ENCODE measurements at places on chromosomes 12 and 14.

GRCh38 chr14:59177262-59177661, 11.2 kb upstream of the DAAM1 start:
- no peak for DNase-seq

- no peak for DNase-seq
Observed at GRCh38 chr14:34424488-34424887, 37.6 kb downstream of the SPTSSA start.

DNA sequence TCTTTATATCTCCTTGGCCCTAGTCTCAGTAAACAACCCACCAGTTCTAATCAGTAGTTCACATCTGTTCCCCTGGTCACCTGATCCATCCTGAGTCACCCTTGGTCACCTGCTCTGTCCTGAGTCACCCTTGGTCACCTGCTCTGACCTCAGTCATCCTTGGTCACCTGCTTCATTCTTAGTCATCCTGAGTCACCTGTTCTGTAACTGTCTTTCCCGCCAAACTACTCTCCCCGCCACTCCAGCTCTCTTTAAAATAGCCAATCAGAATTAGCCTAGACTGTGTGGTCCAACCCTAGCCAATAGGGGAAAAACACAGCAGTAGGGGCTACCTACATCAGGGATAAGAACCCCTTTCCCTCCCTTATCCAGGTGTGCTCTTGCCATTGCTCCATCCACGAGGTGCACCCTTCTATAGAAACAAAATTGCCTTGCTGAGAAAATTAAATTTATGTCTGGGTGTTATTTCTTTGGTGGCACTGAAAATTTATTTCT, 245.4 kb upstream of the DIO3 start:
- DNase-seq = no peak

DNA sequence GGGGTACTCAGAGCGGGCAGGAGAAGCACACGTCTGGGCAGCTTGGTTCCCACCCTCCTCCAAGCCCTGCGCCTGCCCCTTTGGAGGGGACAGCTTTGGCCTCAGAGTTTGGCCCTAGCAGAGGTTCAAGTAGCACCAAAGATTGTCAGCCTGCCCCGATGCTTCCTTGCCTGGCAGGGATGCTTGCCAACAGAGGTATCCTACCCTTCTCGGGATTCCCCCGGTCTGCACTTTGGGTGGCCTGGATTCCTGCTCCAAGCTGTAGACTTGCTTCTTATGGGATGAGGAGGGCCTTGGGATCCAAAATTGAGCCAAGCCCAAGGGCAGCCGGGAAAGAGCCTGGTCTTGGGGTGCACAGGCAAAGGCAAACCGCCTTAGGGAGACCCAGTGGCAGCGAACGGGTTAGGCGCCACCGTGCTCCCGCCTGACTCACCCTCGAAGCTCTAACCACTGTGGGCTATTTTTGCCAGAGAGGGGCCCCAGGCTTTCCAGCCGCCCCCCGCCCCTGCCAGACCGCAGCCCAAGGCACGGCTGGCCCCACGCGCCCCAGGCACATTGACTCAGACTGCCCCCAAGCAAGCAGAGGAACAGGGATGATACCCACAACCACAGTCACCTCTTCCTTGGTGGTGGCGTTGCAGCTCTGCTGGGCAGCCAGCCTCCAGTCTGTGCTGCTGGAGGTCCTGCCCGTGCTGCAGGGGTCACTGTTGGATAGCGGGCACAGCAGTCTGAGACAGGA, 847 bp upstream of the WNT10B start:
- DNase-seq = no peak
